Right atrium auricular region (tissue), 2 donors: ENCODE measurements at places on chromosomes 2 and 18. TPM values are rescaled to one million over a fixed set of nuclear protein-coding genes. Genes with fewer than 3 reads are reported as not detected.
A peak's percentile ranks its signal among the peaks of the same experiment; 100 is the strongest.

The ST8SIA5 gene
- 5.9 TPM for total RNA-seq

The ATP6V1B1 gene
- total RNA-seq, result not detected

- no peak for DNase-seq
These were observed 2082.3 kb upstream of the CELF4 start for GRCh38 chr18:39647627-39648534.

- DNase-seq, result no peak
These were observed 372.2 kb downstream of the NYAP2 start for GRCh38 chr2:225771701-225772100.

- no peak for DNase-seq
These were observed 16.9 kb upstream of the SLC38A11 start for GRCh38 chr2:164972216-164972615.

GRCh38 chr2:194271293-194271961, 1385.6 kb upstream of the SLC39A10 start:
- no peak for DNase-seq

The UGT1A3 gene
- not detected for total RNA-seq

DNA sequence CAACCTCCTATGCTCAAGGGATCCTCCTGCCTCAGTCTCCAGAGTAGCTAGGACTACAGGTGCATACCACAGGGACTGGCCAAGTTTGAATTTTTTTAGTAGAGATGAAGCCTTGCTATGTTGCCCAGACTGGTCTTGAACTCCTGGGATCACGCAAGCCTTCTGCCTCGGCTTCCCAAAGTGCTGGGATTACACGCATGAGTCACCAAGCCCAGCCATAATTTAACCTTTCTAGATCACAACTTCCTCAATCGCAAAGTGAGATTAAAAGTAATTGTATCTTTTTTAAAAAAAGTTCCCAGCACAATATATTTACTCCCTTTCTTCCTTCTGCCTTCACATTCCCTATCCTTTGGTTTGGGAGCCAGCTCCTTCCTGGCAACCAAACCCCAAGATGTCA, 5.8 kb upstream of the PPP1CB start:
- no peak for DNase-seq

- no peak for DNase-seq
These were observed 31.7 kb upstream of the RAB1A start for GRCh38 chr2:65161551-65162100.

DNA sequence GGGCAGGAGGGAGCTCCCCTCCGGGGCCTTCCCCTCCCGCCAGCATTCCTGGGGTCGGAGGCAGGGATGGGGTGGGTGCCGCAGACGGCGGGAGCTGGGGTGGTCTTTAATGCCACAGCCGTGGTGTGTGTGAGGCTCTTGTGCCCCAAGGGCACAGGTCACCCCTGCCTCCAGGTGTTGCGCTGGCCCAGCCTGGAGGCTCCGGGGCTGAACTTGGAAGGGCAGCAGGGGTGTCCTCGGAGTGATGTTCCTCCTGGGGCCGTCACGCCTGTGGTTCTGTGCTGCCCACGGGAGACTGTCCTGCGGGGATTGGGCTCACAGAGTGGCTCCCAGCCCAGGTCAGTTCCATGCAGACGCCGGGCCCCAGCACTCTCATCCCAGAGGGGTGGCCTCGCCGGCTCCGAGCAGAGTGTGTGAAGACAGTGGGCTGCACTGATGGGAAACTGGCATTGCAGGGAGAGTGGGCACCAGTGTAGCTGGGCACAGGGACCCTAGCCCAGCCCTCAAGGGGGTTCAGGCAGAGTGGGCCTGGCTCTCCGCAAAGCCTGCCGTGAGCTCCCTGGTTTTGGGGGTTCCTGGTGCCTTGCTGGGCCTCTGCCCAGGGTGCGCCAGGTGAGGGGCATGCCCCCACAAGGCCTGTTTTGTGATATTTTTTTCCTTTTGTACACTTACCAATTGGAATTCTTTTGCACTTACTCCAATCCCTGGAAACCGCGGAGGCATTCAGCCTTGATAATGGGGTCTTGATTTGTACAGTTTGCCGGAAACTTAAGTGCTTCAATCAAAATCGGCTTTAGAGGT, 56.7 kb downstream of the NFATC1 start:
- no peak for DNase-seq

The CERKL gene
- not detected for total RNA-seq

GRCh38 chr18:2917259-2918047, 70.6 kb downstream of the EMILIN2 start:
- peak; percentile 57 for DNase-seq

- no peak for DNase-seq
These were observed 137.7 kb upstream of the CYP1B1 start for GRCh38 chr2:38213619-38214167.

The LBX2 gene
- 1.0 TPM for total RNA-seq

- DNase-seq, result no peak
These were observed 182.1 kb downstream of the PARD3B start for GRCh38 chr2:204727368-204727767.

- DNase-seq, result no peak
These were observed 797 bp upstream of the CRIM1 start for GRCh38 chr2:36354811-36355150.

DNA sequence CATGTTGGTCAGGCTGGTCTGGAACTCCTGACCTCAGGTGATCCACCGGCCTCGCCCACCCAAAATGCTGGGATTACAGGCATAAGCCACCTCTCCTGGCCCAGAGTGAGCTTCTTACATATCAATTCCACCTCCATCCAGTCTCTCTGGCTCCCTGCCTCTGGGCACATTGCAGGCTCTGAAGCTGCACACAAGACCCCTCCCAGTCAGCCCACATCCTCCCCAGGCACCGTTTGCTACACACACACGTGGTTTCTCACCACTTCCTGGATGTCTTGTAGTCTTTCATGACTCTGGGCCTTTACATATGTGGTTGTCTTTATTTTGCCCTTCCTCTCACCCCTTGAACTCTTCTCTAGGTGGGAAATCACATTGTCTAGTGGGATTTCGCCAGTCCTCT, 64.0 kb upstream of the CABLES1 start:
- no peak for DNase-seq

DNA sequence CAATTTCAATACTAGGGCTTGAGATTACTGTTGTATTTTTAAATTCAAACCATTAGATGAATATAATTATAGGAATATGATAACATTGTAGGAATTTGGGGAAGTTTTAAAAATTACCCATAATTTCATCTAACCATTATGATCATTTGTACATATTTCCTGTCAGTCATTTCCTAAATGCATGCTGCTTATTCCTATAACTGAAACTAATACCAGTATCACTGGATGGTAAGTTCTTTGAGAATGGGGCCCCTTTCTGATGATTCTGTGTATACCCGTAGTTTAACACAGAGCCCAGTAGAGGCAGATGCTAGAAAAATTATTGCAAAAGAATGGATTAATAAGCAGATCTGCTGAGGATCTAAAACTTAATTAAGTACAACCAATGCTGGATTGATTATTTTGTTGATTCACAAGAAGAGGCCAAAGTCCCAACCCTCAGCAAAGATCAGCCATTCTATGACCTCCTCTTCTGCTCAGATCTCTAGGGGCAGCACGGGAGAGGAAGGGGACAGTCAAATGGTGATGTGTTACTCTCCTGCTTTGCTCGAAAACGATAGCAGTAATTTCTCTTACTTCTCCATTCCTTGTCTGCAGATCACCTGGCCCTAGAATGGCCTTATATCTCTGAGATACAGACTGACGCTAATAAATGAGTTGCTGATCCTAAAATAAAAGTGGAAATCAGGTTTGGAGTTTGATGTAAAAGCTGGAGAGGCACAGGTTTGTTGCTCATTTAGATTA, 69.5 kb upstream of the PELI1 start:
- no peak for DNase-seq

The MEP1B gene
- not detected for total RNA-seq

DNA sequence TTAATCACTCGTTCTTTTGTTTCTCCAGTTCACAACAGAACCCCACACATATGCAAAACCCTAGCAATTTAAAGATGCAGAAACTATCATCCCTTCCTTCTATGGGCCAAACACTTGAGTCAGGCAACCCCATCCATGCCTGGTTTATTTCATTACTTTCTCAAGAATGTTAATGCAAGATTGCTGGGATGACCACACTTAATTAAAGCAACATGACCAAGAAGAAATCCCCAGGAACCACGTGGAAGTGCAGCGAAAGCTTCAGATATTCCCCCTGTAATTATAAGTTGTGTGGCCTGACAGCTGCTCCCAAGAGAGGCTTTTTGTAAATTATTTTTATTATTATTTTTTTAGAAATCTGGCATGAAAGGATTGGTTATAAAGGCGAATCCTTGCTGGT, 246.2 kb upstream of the ID2 start:
- no peak for DNase-seq

The TFCP2L1 gene
- 0.44 TPM for total RNA-seq

DNA sequence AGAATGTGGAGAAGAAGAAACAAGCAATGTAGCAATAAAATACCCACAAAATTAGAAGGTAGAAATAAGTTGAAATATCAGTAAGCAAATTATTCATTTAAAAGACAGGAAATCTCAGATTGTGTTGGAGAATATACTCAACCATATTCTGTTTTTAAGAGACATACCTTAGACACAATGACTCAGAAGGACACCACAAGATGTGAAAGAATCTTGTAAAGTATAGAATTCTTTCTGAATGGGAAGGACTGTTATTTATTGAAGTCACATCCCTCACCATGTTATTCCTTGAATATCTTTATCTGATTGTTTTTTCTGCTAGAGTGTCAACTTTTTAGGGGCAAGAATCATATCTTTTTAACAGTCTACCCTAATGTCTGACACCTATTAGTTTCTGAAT, 50.4 kb downstream of the CTAGE1 start:
- no peak for DNase-seq

The HK2 gene
- 3.4 TPM for total RNA-seq

DNA sequence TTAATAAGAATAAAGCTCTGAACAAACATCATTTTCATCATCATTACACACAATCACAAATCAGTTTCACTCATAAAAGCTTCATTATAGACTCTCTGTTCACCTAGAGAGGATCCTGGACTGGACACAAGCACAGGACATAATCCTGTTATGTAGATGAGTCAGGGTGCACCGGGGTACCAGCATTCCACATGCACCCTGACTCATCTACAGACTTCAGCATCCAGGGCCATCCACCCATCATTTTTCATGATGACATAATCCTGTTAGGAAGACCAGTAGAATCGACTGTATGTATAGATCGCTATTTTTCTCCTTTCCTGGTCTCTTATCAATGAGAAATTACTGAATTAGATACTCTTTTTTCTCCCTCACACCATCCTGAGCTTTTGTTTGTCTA, 73.7 kb upstream of the PIK3C3 start:
- no peak for DNase-seq
